Fibroblast of skin of right biceps (primary cell): ENCODE measurements at places on chromosomes 4 and X.

- no peak for DNase-seq
These were observed 25.8 kb upstream of the PBDC1 start for GRCh38 chrX:76147106-76147505.

GRCh38 chr4:120724656-120725055 lies 197.9 kb downstream of the PRDM5 start:
- no peak for DNase-seq

GRCh38 chr4:89222170-89222569 lies 85.4 kb downstream of the GPRIN3 start:
- DNase-seq = no peak

DNA sequence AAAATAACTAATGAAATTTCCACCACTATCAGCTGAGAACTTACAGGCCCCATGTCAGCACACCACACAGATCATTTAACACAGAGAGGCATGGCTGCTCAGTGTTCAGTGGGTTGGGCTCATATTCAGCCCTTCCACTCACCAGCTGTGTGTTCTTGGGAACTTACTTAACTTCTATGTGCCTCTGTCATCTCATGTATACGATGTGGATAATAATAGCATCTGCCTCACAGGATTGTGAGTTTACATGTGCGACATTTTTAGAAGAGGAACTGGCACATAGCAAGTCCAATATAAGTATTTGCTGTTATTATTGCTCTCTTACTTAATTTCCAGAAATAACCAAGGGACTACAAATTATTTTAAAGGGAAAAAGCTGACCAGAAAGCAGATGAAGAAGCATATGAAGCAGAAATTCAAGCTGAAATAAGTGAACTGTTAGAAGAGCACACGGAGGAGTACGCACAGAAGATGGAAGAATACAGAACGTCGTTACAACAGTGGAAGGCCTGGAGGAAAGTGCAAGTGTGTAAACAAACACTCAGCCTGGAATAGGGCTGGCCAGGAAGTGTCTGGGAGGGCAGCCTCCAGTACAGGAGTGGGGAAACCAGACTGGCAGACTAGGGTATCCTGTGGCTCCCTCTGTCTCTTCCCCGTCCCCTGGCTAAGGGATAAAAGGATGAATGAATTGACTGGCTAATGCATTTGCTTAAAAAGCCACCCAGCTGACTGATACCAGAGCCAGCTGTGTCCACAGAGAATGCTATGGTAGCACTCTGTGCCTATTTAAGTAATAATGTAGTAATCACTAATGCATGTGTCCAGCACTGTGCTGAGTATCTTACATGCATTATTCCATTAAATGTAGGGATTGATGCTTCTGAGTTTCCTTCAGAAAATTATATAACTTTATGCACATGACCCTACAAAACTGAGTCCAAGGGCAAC lies 67.1 kb downstream of the CC2D2A start:
- DNase-seq = no peak

- peak; percentile 52 for DNase-seq
These were observed 272.8 kb upstream of the TENM3 start for GRCh38 chr4:181970366-181970765.
